HCT116 (cell line): ENCODE measurements at places on chromosomes 1 and 21. TPM values are rescaled to one million over a fixed set of nuclear protein-coding genes. Genes with fewer than 3 reads are reported as not detected.

- no peak for DNase-seq
Observed at GRCh38 chr1:84701376-84701775, 11.1 kb upstream of the SSX2IP start.

The CFAP45 gene
- total RNA-seq = 0.59 TPM

The TTC24 gene
- not detected for total RNA-seq

DNA sequence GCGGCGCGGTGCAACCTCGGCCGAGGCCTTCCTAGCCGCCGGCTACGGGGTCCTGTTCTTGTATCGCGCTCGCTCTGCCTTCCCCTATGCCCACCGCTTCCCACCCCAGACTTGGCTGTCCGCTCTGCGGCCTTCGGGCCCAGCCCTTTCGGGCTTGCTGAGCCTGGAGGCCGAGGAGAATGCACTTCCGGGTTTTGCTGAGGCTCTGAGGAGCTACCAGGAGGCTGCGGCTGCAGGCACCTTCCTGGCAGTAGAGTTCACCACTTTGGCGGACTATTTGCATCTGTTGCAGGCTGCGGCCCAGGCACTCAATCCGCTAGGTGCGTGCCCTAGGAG lies 379 bp downstream of the PPCS start:
- no peak for DNase-seq
